ENCODE measurements at places on chromosomes 5 and 9. TPM values are rescaled to one million over a fixed set of nuclear protein-coding genes. Genes with fewer than 3 reads are reported as not detected.

GRCh38 chr5:59266410-59266809 lies 627.1 kb downstream of the PDE4D start:
- DNase-seq = no peak

DNA sequence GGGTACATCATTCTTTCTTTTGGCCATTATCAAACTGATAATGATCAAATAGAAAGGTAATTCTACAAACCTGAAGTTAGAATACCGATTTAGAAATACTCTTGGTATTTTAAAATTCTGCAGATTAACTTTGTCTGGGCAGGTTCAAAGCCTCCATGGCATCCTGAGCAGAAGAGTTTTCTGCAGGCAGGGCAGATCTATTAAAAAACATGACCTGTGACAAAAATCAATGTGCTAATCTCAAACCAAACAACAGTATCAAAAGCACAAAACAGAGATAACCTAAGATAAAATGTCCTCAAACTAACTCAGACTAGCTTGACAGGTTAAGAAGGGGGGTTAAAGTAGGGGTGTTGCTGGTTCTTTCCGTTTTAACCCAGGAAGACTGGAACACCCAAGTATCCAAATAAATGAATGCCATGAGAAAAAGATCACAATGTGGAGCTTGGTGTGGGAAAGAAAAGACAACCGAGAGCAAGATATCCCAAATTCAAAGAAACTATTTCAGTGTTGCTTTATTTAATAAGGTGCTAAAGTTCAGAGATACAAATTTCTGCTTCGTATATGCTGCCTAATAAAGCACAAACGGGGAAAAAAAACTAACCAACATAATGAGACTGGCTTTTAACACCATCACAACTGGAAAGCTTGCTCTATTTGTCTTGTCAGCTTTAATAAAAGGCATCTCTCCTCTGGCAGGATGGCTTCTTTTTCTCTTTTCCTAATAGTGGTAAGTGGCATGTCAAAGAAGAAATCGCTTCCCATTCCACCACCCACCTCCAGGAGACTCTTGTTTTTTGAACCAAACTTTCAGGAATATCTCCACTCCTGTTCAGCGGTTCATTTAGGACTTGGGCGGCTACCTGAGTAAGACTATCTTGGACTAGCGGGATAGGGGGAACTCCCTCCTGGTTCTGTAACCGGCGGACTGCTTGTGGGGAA lies 2.3 kb downstream of the EFNA5 start:
- no peak for DNase-seq

- DNase-seq = no peak
Measured at GRCh38 chr9:21121595-21122251, 19.9 kb downstream of the IFNW1 start.

GRCh38 chr9:87498046-87498810 lies 561 bp downstream of the DAPK1 start:
- DNase-seq = peak; percentile 72

DNA sequence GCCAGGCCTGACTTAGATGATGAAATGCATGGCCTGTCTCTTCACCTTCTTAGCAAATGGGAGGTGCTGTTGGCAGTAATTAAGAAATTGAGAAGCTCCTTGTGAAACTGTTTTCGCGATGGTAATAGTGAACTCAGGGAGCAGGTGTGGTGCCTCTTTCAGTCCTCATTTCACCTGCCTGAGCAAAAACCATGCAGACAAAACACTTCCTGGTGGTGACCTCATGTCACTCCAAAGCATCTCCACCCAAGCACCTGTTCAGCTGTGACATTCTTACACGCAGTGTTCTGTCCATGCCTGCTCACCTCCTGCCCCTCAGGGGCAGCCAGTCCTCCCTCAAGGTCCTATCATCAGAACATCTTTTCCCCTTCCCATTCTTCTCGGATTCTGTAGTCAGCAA lies 146.5 kb downstream of the CD180 start:
- DNase-seq = no peak

GRCh38 chr9:129327552-129328328 lies 149.7 kb upstream of the IER5L start:
- no peak for DNase-seq

DNA sequence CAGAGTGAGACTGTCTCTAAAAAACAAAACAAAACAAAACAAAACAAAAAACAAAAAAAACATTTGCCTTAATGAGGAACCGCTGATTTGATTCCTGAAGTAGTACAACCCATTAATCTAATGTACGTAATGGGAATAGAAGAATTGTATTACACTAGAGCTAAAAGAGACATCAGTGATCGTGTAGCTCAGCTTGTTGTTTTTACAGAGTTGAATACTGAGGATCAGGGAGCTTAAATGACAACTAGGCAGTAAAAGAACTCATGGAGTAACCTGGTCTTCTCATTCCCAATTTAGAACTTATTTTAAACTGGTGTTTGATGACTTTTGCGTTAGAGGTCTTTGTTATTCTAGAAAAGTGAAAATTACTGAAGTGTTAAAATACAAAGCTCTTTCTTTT lies 65.1 kb upstream of the SLC28A3 start:
- no peak for DNase-seq

- no peak for DNase-seq
Measured at GRCh38 chr5:173760461-173761177, 127.5 kb upstream of the CPEB4 start.

DNA sequence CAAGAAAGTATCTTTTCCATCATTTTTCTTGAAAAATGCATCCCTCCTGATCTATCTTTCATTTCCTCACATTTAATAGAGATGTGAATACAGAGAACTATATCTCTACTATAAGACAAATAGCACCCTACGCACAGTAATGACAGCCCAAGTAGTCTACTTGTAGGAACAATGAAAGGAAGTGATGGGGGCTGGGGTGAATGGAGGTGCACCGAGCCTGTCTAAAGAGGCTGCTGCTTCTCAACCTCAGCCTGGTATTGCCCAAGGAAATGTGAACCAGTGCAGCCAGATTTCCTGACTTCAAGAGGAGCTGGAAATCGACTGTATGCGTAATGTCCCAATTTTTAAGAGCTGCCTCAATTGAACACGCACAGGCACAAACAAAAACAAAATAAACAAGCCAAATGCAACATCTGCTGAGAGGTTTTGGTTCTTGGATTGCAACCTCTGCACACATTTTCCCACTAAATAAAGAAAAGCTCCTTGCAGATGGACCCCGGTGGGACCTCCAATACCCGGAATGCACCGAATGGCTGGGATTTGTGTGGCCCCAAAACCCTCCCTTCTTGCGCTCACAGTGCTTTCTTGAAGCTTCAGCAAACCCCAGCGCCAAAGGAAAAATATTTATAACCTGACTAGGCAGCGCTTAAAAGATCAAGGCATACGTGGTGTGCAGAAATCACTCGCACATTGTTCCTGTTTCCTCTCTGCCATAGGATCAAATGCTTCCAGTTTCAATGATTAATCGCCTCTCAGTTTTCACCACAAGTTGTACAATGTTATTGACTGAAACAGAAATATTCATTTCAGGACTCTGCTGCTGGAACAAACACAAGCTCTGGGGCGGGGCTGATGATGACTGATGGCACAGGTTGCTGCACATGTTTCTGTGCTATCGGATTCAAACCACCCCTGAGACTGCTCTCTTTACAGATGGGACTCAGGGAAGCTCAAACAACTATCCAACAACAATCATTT lies 68.3 kb downstream of the KCNIP1 start:
- DNase-seq = peak; percentile 75

GRCh38 chr5:147773587-147773986 lies 8.9 kb downstream of the JAKMIP2 start:
- no peak for DNase-seq

GRCh38 chr5:169260896-169261569 lies 39.9 kb downstream of the SLIT3 start:
- DNase-seq = no peak

- peak; percentile 94 for DNase-seq
Measured at GRCh38 chr9:4293293-4293941, 6.5 kb downstream of the GLIS3 start.

- no peak for DNase-seq
Measured at GRCh38 chr5:53892224-53892623, 331.8 kb downstream of the NDUFS4 start.

DNA sequence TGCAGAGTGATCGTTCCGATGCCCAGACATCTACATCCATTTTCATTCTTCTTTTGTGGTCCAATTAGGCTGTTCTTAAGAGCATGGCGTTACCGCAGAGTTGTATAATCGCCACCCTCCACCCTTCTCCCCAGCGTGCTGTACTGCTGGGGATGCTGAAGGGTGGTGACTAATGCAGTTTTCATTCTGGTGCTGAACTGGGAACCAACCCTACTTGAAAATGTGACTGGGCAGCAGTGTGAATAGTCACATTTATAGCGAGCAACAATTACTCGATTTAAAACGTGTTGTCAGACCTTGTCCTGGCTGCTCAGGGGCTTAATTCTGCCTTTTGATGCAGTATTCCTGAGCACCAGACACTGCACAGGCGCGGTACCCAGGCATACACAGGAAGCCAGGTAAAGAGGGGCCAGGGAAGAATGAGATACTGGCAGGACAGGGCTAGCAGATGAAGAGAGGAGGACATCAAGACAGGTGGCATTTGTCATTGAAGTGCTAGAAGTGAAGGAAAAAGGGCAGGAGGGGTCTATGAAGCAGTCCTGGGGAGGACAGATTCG lies 719 bp upstream of the ISCA1 start:
- DNase-seq = no peak

GRCh38 chr5:166293892-166294291 lies 1997.6 kb upstream of the WWC1 start:
- no peak for DNase-seq

- no peak for DNase-seq
Measured at GRCh38 chr5:35248843-35249780, 18.8 kb upstream of the PRLR start.

DNA sequence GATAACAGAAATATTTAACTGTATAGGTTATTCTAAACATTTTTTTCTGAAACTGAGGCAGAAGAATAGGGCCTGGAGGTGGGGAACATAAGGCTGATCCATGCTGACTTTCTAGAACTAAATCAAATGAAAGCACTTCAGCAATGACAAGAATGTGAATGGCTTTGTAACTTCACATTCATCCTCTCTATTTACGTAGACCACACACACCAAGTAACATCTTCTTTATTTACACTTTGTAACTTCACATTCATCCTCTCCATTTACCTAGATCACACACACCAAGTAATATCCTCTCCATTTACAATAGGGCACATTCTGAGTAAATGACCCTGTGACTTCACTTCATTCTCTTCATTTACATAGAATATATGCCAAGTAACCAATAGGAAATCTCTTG lies 251.8 kb upstream of the CDH9 start:
- no peak for DNase-seq

- no peak for DNase-seq
Measured at GRCh38 chr5:141913560-141914198, 10.0 kb upstream of the DELE1 start.

- DNase-seq = no peak
Measured at GRCh38 chr5:28208356-28208755, 1170.0 kb upstream of the CDH9 start.

- peak; percentile 80 for DNase-seq
Measured at GRCh38 chr5:142295084-142295758, 29.6 kb downstream of the SPRY4 start.

Gene GPX3
- 6.3 TPM for total RNA-seq

Gene C9orf152
- not detected for total RNA-seq

Gene ZNF658
- total RNA-seq = 4.2 TPM

Gene SOX30
- total RNA-seq = not detected

Gene GPR150
- 0.22 TPM for total RNA-seq

Gene SNCB
- 1.1 TPM for total RNA-seq

Measured in lung microvascular endothelial cell (primary cell).